ENCODE measurements at places on chromosomes 6 and 20.

DNA sequence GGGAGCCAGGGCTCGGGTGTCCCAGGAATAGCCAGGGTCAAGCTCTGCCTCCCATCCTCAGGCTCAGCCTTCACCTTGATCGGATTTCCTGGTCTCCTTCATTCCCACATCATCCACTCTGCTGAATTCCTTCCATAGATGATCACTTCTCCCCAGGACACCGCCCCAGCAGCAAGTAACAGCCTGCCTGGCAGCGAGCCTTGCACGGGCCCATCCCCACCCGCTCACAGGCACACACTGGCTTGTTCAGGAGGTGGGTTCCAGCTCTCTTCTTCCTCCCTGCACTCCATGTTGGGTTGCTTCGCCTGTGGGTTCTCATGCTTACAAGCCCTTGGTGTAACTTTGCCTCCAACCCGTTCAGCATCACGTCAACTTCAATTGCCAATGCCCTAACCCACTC, 113.0 kb upstream of the IYD start:
- no peak for DNase-seq

- no peak for DNase-seq
Measured at GRCh38 chr6:132215805-132216204, 185.5 kb downstream of the MOXD1 start.

GRCh38 chr20:43448748-43449535, 8.8 kb upstream of the SRSF6 start:
- no peak for DNase-seq

- no peak for DNase-seq
Measured at GRCh38 chr6:63581355-63582013, 9.2 kb downstream of the LOC128125822 start.

GRCh38 chr6:144219056-144219685, 66.0 kb upstream of the UTRN start:
- no peak for DNase-seq

DNA sequence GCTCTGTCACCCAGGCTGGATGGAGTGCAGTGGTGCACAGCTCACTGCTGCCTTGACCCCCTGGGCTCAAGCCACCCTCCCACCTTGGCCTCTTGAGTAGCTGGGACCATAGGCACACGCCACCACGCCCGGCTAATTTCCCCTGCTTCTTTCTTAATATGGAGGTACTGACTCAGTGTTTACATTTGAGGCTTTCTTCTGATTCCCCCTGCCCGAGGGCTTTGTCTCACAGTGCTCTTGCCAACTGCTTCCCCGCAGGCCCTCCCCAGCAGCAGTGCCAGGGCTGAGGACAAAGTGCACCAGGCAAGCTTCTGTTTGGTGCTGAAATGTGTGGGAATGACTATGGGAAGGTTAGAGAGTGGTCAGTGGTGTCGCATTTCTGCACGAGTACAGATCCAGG, 34.8 kb downstream of the NR2E1 start:
- DNase-seq = peak; percentile 80
